ENCODE measurements at places on chromosomes 1 and 21. TPM values are rescaled to one million over a fixed set of nuclear protein-coding genes. Genes with fewer than 3 reads are reported as not detected.
A peak's percentile ranks its signal among the peaks of the same experiment; 100 is the strongest.

GRCh38 chr1:110538075-110538474 lies 19.1 kb upstream of the KCNA10 start:
- no peaks in the 10 kb centered on the region for H3K36me3 ChIP-seq
- H3K4me3 ChIP-seq, result no peak overlapping the region
- H3K27ac ChIP-seq, result no peak overlapping the region
- H3K27me3 ChIP-seq, result no peaks in the 10 kb centered on the region
- no peaks in the 10 kb centered on the region for H3K4me1 ChIP-seq

- peaks cover 6% of the 10 kb centered on the region for H3K4me1 ChIP-seq
- no peaks in the 10 kb centered on the region for H3K27me3 ChIP-seq
- H3K27ac ChIP-seq, result no peak overlapping the region
- no peaks in the 10 kb centered on the region for H3K36me3 ChIP-seq
- no peak overlapping the region for H3K4me3 ChIP-seq
These were observed 71.4 kb downstream of the DMRTB1 start for GRCh38 chr1:53530550-53530949.

GRCh38 chr1:108082738-108083562 lies 117.2 kb downstream of the SLC25A24 start:
- no peaks in the 10 kb centered on the region for H3K36me3 ChIP-seq
- DNase-seq, result no peak
- no peaks in the 10 kb centered on the region for H3K4me1 ChIP-seq
- H3K4me3 ChIP-seq, result no peak overlapping the region

- DNase-seq, result no peak
- no peaks in the 10 kb centered on the region for H3K36me3 ChIP-seq
- no peaks in the 10 kb centered on the region for H3K27me3 ChIP-seq
- H3K4me1 ChIP-seq, result peaks cover 13% of the 10 kb centered on the region
These were observed 14.3 kb upstream of the DR1 start for GRCh38 chr1:93331412-93331811.

GRCh38 chr21:36980280-36981048 lies 14.0 kb upstream of the HLCS start:
- DNase-seq, result no peak
- peak overlapping the region; percentile 76 for H3K4me3 ChIP-seq
- no peak overlapping the region for H3K27ac ChIP-seq
- H3K27me3 ChIP-seq, result no peaks in the 10 kb centered on the region

The ATP1A1 gene
- total RNA-seq, result 122 TPM

GRCh38 chr1:3491291-3492246 lies 37.1 kb downstream of the ARHGEF16 start:
- peaks cover 7% of the 10 kb centered on the region for H3K36me3 ChIP-seq
- DNase-seq, result peak; percentile 99
- no peak overlapping the region for H3K27ac ChIP-seq
- no peaks in the 10 kb centered on the region for H3K27me3 ChIP-seq

DNA sequence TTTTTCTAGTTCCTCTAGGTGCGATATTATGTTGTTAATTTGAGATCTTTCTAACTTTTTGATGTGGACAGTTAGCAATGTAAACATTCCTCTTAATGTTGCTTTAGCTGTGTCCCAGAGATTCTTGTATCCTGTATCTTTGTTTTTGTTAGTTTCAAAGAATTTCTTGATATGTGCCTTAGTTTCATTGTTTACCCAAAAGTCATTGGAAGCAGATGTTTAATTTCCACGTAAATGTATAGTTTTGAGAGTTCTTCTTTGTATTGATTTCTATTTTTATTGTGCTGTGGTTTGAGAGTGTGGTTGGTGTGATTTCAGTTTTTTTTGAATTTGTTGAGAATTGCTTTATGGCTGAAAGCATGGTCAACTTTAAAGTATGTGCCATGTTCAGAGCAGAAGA lies 319.4 kb downstream of the PTBP2 start:
- H3K4me1 ChIP-seq, result peaks cover 12% of the 10 kb centered on the region
- no peak for DNase-seq
- no peaks in the 10 kb centered on the region for H3K36me3 ChIP-seq

The SLC6A9 gene
- total RNA-seq, result 18.5 TPM

DNA sequence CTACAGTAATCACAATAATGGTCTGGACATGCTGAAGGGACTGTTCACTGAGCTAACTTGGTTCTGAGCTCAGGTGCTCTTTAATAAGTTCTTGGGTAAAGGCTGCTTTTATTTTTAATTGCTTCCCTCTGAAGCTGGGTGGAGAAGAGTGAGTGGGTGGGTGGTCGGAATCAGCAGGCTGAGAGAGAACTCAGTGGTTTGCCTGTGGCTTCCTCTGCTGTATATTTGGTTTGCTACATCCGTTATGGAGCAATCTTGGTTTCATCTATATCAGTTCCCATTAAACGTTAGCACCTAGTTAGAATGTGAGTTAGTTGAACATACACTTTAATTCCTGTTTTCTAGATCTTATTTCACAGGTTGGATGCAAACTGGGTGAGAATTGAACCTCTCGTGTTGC lies 23.3 kb downstream of the CNIH4 start:
- H3K36me3 ChIP-seq, result peaks cover 11% of the 10 kb centered on the region
- no peak for DNase-seq
- peaks cover 25% of the 10 kb centered on the region for H3K4me1 ChIP-seq
- no peak overlapping the region for H3K4me3 ChIP-seq

The PGLYRP4 gene
- not detected for total RNA-seq

DNA sequence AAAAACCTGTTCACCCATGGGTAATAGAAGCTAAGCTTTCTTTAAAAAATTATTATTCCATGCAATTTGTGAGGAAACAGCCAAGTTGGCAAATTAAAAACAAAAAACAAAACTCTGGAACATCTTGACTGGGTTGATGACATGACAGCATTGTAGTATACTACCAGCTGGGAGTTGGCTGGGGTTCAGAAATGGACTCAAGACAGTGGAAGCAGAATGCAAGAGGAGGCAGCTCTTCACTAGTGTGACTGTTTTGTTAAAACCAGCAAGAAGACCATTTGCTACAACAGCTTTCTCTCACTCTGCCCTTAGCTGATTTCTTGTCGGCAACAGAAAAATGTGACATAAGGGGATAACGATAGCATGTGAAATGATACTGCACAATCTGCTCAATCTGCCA lies 1298.9 kb upstream of the ADGRL4 start:
- DNase-seq, result no peak
- no peaks in the 10 kb centered on the region for H3K36me3 ChIP-seq
- no peak overlapping the region for H3K27ac ChIP-seq
- no peaks in the 10 kb centered on the region for H3K4me1 ChIP-seq
- H3K4me3 ChIP-seq, result no peak overlapping the region
- H3K27me3 ChIP-seq, result no peaks in the 10 kb centered on the region

DNA sequence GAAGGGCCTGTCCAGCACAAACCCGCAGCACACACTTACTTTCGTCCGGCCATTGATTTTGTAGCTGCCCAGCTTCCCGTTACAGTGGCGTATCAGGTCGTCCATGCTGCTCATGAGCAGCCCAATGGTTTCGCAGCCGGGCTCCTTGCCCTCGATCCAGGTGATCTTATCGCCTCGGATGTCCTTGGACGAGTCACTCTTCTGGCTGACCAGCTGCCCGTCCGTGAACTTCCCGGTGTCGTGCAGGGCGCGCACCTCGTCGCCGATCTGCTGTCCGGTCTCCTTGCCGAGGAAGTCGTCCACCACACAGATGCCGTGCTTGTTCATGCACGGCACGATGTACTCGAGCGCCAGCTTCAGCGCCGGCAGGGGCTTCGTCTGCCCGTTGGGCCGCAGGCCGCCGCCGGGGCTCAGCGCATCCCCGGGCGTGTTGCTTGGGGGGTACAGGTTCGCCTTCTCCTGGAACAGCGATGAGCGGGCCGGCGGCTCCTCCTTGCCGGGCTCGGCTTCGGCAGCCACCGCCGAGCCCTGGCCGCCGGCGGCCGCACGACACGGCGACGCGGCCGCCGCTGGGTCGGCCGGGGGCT lies 1.0 kb downstream of the EGLN1 start:
- H3K27ac ChIP-seq, result peak overlapping the region; percentile 50
- peak; percentile 37 for DNase-seq
- H3K4me3 ChIP-seq, result peak overlapping the region; percentile 77
- H3K4me1 ChIP-seq, result peaks cover 25% of the 10 kb centered on the region

The LCE1E gene
- total RNA-seq, result not detected

DNA sequence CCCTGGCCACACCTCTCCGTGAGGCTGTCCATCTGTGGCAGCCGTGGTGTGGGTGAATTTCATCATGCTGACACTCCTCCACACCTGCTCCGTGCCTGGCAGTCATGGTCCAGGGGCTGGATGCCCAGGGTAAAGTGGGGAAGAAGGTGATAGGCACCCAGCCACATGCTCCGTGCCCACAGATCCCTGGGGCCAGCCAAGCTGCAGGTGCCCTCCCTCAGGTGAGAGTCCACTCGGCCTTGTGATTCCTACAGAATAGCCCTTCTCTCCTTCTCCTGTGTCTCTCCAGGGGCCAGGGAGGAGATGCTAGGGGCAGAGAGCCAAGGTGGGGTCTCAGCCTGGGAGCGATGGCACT lies 16.8 kb upstream of the POFUT2 start:
- no peak overlapping the region for H3K4me3 ChIP-seq
- no peaks in the 10 kb centered on the region for H3K27me3 ChIP-seq
- no peak for DNase-seq
- peaks cover 39% of the 10 kb centered on the region for H3K4me1 ChIP-seq

DNA sequence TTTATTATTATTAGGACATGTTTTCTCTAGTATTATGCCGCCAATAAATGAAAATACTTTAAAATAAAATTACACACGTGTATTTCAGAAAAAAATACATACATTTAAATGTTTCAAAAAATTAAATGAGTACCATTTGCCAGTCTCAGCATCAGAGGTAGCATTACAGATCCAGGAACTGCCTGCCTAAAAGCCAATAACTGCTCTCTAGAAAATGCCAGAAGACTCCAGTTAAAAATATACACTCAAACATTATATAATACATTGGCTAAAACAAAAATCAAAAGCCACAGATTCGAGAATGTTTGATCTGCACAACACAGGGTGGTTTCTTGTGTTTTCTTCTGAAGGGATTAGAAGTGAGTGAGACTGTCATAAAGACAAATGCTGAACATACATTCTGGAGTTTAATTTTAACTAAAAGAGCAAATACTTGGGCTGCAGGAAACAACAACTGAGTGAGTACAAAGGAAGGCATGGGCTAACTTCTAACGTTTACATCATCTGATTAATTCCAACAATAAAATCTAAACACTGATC lies 105.5 kb downstream of the RERE start:
- H3K27ac ChIP-seq, result peak overlapping the region; percentile 93
- no peak for DNase-seq
- no peaks in the 10 kb centered on the region for H3K36me3 ChIP-seq
- H3K4me3 ChIP-seq, result peak overlapping the region; percentile 46
- no peaks in the 10 kb centered on the region for H3K27me3 ChIP-seq
- H3K4me1 ChIP-seq, result peaks cover 28% of the 10 kb centered on the region

DNA sequence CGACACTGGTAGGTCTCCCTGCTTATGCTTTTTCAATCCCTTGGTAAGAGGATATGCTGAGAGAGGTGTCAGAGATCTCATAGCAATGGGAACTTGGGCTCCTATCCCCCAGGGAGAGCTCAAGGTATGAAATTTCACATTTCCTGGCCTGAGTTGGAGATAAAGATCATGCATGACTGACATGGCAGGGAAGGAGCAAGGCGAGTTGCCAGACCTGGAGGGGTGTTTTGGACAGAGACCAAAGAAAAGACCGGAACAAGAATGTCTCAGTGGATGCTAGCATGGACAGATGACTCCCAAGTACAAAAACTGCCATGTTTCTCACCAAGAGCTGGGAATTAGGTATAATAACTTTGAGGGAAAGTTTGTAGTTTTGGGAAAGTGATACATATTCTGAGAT lies 334.1 kb upstream of the B3GALT2 start:
- no peaks in the 10 kb centered on the region for H3K36me3 ChIP-seq
- no peak overlapping the region for H3K4me3 ChIP-seq
- no peaks in the 10 kb centered on the region for H3K4me1 ChIP-seq
- DNase-seq, result no peak

- H3K27me3 ChIP-seq, result peaks cover 25% of the 10 kb centered on the region
- H3K36me3 ChIP-seq, result no peaks in the 10 kb centered on the region
- peaks cover 7% of the 10 kb centered on the region for H3K4me1 ChIP-seq
- no peak for DNase-seq
- H3K4me3 ChIP-seq, result no peak overlapping the region
These were observed 4.9 kb upstream of the NPL start for GRCh38 chr1:182784556-182785171.

DNA sequence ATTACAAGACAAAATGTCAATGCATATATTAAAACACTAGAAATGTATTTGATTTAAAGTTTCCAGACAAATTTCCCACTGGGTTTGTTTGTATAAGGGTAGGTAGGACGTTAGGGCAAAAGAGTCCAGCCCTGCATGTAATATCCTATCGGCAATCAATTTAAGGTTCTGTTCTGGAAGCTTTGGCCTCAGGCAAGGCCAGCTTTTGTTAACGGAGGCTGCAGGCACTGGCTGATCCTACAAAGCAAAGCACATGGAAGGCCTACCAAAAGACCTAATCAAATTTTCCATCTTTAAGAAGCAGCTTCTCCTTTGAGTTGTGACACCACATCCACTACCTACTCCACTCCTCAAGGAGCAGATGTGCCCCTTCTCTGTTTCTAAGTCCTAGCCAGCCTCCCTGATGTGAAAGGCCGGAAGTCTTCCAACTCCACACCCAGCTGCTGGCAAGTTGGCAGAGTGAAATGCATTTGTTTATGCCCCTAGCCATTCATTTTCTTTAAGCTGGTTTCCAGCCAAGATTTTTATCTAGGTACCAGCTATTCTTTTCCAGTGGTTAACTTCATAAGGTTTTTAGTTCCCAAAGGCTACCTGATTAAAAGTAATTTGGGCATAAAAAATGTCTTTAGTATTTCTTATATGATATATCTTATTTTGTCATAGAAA lies 452.6 kb downstream of the PTBP2 start:
- no peak overlapping the region for H3K27ac ChIP-seq
- no peaks in the 10 kb centered on the region for H3K27me3 ChIP-seq
- H3K4me1 ChIP-seq, result no peaks in the 10 kb centered on the region
- DNase-seq, result no peak

The STX12 gene
- total RNA-seq, result 67.0 TPM

DNA sequence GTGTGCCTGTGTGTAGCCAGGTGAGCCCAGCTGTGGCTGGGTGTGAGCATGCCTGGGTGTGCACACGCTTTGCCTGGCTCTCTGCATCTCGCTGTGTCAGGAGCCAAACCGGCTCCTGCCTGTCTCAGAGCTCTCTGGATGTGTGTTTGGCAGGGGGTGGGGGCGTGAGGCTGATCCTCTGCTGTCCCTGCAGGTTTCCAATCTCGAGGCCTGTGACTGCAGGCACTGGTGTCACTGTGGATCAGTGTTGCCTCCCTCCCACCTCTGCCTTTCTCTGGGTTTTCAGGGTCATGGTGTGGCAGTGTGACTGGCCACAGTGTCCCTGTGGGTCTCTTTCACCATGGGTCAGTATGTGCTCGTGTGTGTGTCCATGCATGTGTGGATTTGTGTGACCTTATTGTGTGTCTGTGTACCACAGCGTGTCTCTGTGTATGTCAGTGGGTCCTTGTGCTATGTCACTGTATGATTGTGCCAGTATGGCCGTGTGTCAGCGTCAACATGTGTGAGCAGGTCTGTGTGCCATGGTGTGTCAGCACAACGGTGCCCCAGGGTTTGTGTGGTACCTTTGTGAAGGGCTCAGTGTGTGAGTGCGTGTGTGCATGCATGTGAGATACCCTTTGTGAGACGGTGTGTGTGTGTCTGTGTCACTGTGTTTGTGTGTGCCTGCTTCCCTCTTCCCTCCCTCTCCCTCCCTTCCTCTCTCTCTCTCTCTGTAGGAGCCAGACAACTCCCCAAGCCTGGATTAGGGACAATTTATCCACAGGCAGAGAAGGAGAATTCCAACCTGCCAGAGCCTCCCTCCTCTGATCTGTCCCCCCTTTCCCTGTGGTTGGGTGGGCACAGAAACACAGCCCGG lies 43.4 kb downstream of the AHDC1 start:
- peaks cover 43% of the 10 kb centered on the region for H3K4me1 ChIP-seq
- H3K36me3 ChIP-seq, result peaks cover 5% of the 10 kb centered on the region
- no peak overlapping the region for H3K4me3 ChIP-seq

All from osteoblast (primary cell).